Central memory CD8-positive, alpha-beta T cell (primary cell): ENCODE measurements at places on chromosomes 7 and 10.

DNA sequence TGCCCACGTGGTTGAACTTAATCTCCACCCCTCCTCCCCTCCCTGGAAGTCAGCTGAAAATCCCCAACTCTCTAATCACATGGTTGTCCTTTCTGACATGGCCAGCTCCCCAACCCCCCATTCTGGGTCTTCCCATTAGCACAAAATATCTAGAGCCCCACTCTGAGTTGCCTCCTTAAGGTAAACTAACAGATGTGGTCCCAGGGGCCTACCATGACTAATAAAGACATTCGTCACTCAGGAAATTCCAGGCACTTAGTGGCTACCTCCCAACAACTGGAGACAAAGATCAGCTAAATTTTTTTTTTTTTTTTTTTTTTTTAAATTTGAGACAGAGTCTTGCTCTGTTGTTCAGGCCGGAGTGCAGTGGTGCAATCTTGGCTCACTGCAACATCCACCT is 21.1 kb downstream of the CCDC126 start:
- DNase-seq = no peak

DNA sequence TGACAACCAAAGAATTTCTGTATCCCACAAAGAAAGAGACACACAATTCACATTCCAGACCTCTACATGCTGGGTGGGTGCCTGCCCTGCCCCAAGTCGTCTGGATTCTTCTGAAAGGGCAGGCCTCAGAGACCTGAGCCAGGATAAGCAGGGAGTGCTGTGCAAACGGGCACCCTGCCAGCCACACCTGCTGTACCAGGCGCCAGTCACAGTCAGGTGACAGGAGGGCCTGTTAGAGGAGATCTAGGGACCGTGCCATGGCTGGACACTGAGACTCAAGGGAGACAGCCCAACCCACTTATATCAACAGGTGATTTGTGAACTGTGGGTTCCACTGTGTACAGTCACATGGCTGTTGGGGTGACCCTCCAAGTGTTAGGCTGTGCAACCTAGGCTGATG is 103.1 kb upstream of the AFAP1L2 start:
- DNase-seq = no peak

DNA sequence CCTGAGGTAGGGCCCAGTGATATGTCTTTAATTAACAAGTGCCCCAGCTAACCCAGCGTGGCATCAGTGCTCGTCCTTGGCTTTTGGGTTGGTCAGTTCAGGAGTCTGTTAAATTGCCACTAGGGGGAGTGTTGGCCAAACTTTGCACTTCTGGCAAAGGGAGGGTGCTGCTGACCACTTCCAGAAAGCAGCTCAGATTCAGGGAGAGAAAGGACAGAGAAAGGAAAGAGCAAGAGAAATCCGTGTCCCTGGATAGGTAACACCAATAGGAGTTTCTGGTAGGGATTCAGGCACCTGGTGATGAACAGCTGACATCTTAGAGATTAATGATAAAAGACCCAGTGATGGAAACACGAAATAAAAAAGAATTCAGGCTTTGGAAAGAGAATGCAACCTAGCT is 243.1 kb upstream of the AOAH start:
- DNase-seq = no peak

DNA sequence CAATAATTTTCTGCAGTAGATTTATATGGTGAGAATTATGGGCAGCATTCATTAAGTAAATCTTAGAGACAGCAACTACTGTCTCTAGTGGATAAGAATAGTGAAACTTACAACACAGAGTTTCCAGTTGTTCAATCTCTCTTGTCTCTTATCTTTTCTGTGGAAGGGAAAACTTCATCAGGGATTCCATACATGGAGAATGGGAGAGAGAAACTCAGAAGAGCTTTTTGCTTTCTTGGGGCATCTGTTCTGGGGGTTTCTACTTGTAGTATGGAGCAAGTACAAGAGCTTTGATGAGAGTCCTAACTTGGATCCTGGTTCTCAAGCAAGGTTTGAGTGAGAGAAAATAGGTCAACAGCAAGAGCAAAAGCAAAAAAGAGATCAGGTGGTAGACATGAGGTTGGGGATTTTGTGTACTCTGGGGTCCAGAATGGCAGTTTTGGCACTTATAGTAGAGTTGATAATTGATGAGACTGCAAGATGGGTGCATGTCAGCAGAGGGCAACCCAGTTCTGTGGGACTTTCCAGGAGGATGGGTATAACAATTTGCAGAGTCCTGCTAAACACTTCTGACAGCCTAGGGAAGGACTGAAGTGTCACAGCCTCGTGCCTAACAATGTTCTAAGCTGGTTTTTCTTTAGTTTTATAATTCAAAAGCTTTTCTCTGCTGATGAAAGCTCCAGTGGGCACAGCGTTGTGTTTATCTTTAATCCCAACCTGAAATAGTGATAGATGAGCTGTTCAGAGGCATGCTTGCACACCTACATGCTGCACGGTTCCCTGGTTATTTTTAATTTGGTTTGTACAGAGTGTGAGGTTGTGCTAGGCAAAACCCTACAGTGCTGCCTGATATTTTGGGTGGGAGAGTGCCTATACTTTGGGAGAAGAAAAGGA is 32.0 kb upstream of the STRIP2 start:
- DNase-seq = no peak

- no peak for DNase-seq
These were observed 19.6 kb downstream of the WASL start for GRCh38 chr7:123729218-123729578.

DNA sequence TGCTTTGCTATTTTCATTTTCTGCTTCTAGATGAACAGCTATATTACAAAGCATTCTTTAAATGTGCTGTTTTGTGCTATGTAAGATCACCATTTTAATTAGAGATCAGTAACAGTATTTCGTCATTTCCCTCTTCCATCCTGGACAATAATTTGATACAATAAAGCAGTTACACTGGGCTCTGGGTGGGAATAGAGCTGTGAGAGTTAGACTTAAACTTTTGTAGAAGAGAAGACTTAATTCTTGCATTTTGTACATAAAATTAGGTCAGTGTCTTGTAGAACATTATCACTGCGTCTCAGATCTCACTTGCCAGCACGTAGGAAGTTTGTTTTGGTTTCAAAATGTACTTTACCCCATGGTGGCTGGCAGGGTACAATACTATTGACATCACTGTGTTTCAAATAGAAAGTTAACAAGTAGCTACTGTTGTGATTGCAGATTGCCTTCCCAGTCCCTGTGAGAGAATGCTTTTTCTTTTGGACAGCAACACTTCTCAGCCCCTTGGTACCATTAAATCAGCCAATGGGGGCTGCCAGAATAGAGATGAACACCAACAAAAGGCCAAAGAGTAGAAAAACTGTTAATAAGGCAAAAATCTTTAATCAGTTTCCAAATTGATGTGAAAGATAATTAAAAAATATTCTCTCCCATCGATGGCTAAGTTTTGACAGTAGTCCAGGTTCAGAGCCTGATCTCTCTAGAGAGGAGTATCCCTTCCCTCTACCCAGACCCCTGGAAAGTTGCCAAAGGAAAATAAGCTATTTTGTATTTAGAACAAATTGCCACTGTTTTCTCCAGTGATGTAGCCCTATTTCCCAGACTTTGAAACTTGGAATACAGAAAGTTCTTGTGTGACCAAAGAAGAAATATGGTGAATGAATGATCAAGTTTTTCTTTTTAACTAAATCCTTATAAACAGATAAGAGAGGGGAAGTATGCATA is 35.1 kb downstream of the SMNDC1 start:
- DNase-seq = no peak

DNA sequence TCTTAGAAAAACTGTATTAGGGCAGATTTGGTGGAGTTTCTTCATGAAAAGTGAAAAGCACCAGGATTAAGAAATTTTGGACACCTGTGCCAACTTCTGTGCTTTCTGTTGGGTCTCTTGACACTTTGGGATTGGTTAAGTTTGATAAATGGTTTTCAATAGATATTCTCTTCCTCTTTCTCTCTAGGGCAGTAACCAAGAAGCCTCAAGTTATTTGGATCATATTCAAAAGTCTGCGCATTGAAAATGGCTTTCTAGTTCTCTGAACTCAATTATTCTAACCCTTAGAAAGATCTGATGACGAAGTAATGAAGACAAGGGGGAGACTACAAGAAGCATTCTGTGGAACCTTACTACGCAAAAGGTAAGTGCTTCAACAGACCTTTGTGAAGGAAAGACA is 144.0 kb upstream of the CCDC6 start:
- DNase-seq = no peak

DNA sequence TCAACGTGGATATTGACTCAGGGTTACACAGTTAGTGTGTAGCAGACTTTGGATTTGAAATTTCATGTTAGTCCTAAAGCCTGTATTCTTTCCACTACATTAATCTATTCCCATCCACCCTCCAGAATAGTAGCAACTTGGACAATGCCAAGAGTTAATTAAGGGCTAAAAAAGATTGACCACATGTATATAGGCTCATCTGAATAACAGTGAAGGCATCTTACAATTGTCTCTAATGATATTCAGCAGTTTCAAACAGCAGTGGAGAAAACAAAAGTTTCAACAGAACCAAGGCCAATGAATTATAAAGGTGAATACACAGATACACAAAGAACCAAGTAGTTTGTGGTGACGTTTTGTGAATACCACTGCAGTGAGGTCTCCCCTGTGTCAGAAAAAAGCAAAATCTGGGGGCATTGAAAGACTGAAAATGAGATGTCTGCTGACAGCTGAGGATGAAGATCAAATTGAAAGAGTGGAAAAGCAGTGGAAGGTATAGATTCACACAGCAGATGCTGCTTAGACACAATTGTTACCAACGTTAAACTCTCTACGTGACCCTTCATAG is 202.8 kb downstream of the SEMA3E start:
- no peak for DNase-seq

GRCh38 chr10:131816157-131816775 is 84.5 kb upstream of the PPP2R2D start:
- no peak for DNase-seq

DNA sequence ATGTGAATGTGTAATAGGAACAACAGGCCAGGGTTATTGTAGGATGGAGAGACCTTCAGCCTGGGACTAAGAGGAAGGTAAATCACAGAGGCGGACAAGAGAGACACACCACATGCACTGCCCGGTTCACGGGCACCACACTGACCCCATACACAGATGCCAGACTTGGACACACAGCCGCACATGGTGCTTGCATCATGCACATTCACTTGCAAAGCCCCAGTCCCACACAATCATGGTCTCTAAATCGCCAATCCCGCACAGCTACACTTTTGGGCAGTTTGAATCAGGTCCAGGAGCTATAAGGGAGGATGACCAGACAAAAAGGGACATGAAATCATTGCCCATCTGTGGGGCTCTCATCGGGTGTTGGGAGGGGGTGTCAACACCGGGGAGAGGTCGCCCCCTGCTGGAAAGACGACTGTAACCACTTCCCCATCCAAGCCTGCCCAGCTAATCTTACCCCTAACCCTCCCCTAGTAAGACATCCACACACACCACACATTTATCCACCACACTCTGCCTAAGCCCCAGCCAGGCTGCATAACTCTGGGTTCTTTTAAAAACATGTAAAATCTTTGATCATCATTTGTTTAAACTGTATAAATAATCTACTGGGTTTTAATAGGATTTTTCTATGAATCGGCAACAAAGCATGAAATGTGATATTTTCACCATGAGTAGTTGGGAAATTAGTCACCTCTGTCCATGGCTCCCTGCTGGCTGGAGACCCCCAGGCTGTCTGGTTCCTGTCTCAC is 40.5 kb upstream of the SLF2 start:
- peak; percentile 20 for DNase-seq

- no peak for DNase-seq
These were observed 5.5 kb upstream of the MDFIC start for GRCh38 chr7:114916261-114916892.

GRCh38 chr7:27080844-27081436 is 14.9 kb downstream of the HOXA1 start:
- DNase-seq = no peak

GRCh38 chr7:142477079-142477651 is 219.3 kb upstream of the PRSS58 start:
- no peak for DNase-seq

GRCh38 chr7:95545673-95546072 is 50.6 kb downstream of the PDK4 start:
- DNase-seq = no peak

DNA sequence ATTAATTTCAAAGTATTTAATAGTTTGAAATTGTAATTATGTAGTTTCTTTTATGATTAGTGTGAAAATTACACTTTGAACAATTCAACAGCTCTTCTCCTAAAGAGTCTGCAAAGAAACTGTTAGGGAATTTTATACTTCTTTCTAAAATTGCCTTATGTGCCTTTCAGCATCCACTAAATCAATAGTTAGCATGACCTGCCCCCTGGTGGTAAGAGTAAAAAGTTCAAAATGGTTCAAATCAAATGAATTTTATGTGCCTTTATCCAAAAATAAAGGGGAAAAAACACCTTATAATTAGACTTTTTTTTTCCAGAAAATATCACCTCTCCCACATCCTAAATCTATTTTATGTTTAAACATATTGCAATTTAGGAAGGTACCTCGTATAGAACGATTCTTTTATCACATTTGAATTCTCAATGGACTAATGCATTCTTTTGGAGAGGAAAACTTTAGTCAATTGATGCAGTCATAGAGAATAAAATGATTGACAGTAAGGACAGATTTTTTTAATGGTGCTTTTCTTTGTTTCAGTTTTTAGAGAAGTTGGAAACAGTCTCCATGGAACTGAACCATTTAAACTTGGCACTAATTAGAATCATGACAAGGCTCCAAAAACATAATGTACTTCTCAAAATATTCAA is 163.7 kb downstream of the SEMA3D start:
- DNase-seq = no peak
